ENCODE measurements at places on chromosomes 2 and 18.

DNA sequence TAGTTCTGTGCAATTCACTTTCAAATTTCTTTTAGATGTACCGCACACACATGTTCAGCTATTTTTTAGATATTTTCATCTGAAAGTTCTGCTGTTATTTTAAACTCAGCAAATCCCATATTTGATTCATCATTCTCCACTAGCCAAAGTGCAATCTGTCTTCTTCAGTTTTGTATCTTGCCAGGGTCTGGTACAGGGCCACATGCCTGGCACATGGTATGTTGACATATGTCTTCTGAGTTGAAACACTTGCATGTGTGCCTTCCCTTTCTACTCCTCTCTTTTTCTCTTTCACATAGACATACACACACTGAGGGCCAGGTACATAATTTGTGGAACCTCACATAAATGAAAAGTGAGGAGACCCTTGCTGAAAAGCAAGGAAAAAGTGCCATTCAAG is 25.7 kb upstream of the SESTD1 start:
- DNase-seq = no peak

GRCh38 chr2:8095978-8096377 is 585.9 kb upstream of the ID2 start:
- DNase-seq = no peak

GRCh38 chr18:5490753-5491480 is 52.9 kb downstream of the EPB41L3 start:
- DNase-seq = no peak

DNA sequence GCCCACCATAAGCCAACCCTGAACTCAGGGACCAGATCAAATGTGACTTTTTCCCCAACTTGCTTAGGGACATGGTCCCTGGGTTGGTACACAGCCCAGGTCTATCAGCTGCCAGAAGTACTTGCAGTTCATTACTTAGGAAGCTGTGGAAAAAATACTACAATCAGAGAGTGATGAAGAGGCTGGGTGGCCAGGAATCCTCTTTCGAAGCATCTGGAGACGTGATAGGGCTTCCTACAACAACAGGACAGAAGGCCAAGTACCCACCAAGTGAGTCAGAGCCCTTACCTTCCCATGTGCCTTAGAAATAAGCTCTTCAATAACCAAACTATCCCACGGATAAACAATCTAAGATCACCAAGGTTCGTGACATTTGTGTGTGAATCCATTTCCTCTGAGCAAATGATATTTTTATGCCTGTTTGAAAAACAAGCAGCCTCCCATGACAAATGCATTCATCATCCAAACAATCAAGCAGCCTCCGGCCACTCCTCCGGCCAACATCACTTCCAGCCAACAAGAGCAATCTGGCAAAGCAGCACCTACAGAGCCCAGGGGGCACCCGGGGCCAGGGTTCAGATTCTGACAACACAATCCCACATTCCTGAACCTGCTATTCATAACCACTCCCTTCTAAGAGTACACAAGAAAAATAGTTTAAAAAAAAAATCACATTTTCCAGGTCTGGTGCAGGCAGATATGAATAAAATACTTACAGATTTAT is 26.4 kb downstream of the TBC1D8 start:
- peak; percentile 97 for DNase-seq

GRCh38 chr18:66754335-66754734 is 150.4 kb upstream of the CDH19 start:
- DNase-seq = no peak

DNA sequence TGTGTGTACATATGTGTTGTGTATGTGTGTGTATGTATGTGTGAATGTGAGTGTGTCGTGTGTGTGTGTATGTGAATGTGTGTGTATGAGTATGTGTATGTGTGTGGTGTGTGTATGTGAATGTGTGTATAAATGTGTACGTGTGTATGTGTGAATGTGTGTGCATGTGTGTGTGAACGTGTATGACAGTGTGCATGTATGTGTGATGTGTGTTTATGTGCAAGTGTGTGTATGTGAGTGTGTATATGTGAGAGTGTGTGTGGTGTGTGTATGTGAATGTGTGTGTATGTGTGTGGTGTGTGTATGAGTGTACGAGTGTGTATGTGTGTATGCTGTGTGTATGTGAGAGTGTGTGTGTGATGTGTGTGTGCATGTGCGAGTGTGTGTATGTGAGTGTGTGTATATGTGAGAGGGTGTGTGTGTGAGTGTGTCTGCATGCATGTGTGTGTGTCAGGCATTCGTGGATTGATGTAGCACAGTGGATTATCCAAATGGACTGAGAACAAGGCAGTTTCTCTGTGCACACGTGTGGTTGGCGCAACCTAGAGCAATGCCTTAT is 127.2 kb downstream of the SH3BP4 start:
- DNase-seq = no peak

All from GM04503 (cell line).